T-helper 1 cell (primary cell): ENCODE measurements at places on chromosomes 5 and 9.

DNA sequence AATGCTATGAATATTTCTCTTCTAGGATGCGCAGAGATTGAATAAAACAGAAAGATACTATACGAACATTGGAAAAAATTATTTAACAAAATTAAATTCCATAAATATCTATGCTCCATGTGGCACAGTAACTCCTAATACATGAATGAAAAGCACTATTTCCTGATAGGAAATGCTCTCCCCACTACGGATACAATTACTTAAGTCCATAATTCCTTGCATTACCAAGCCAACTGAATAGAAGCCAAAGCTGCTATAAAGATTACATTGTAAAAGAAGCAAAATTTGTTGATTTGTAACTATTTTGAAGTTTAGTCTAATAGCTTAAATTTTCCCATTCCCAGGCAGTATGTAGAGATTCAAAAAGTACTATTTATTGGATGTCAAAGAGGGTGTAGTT, 61.8 kb upstream of the SNX2 start:
- no peak for DNase-seq

GRCh38 chr5:170681013-170681433, 102.5 kb upstream of the GABRP start:
- DNase-seq = no peak

- no peak for DNase-seq
Observed at GRCh38 chr9:111287127-111287526, 42.9 kb downstream of the OR2K2 start.

DNA sequence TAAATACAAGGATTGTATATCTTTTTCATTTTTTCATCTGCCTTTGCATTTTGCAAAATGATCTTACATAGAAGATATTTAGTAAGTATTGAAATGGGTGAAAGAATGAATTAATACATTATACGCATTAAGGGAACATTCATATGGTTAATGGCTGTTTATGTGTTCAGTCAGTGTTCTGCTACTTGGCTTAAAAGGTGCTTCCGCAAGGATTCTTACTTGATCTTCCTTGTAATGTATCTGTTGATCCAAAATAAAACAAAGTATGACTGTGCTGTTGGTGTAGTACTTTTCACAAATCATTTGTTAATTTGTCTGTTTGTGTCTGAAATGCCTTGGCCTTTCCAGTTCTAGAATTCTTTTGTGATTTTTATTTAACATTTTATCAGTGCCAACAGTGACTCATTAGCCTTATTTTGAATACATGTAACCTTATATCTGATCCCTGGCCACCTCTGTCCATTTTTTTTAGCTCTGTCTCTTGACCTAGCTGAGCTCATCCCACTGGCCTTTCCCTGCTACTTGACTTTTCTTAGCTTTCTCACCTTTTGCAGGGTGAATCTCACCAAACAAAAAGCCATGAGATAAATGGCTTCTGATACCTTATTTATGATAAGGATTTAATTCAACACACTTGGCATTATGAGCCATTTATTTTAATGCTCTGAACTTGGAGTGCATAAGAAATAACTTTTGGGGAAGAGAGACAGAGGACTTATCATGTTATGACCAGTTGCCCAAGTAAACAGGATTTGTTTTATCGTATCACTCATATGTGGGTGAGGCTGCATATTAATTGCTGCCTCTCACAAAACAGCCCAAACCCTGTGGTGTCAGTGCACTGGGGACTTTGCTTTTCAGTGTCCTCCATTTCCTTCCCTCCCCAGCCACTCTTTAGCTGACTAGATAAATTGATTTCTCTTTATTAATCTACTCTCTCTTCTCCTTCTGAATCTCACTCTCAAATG, 340.3 kb downstream of the KDM4C start:
- DNase-seq = no peak

DNA sequence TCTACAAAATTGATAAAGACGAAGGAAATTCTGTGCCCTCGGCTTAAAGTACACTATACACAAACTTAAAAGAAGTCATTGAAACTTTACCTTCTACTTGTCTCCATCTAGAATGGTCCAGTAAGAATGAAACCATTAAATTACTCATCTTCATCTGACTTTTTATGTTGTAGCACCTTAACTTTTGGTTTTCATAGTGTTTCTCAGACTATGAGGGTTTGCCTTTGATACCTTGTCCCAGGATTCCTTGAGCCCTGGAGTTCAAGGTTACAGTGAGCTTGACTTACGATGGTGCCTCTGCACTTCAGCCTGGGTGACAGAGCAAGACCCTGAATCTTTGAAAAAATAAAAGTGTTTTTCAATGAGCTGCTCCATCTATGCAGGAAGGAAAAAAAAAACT, 132.2 kb downstream of the CDC42SE2 start:
- peak; percentile 79 for DNase-seq

- DNase-seq = peak; percentile 74
Observed at GRCh38 chr9:129888293-129889121, 53.2 kb downstream of the USP20 start.

DNA sequence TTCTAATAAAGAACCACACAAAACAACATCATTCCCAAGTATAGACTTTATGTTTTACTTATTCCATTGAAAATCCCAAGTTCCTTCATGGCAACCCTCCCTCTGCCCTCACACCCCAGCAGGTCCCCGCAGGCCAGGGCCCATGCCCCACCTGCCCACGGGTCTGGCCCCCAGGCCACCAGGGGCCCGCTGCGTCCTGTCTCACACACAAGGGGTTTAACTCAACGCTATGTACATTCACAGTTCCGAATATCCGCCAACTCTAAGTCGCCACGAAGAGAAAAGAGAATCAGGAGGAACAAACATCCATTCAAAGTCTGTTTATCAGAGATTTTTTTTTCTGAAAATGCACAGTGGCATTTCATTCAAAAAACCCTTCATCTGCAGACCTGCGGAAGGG, 16.2 kb upstream of the SLC6A3 start:
- no peak for DNase-seq

DNA sequence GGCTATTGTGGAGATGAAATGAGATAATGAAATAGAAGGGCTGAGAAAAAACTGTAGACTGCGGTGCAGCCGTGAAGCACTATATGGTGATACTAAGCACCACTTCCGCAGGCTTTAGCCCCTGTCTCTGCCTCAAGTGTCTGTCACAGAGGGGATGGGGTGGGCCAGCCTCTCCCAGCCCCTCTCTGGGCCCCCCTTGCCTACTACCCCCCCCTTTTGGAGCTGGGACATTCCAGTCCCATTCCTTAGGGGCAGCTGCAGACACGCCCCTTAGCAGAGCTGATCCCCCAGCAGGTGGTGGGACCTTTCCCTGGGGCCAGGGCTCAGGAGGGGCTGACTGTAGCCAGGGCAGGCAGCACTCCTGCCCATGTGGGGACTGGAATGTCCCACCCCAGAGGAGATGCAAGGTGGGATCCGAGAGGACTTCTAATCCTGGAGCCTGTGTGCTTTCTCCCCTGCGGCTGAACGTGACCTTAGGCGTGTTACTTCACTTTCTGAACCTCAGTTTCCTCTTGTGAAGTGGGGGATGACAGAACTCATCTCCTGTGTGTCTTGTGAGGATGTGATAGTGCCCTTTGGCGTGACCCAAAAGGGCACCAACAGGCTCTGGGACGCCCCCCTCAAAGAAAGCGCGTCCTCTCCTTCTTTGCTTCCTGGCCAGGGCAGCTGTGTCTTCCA, 1.9 kb downstream of the N4BP3 start:
- no peak for DNase-seq

- DNase-seq = no peak
Observed at GRCh38 chr9:99660191-99660636, 161.5 kb upstream of the NR4A3 start.

DNA sequence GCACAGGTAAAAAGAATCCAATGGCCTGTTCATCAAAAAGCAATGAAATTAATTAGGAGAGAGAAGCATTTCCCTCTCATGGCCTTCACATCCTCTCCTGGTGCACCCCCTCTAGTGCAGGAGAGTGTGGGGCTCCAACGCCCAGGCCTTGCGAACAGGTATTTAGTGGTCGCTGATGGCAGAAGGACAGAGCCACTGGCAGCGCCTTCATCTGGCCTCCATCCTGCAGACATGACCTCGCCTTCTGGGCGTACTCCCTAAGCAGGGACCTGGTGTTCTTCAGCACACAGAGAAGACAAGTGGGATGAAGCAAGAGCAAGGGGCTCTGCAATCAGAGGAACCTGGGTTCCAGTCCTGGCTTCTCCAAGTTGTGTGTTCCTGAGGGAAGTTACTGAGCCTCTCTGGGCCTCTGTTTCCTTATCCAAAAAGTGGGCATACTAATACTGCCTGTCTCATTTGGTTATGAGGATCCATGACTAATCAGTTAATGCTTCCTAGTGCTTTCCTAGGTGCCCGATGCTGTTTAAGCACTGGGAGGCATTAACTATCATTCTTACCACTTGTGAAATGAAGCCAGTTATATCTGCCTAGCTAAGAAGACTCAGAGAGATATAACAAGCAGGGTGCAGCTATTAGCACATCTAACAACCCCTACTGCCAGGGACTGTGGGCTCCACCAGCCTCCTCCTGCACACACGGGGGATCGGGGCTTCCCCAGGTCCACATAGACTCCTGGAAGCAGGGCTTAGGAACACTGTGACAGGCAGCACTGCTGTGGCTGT, 77.3 kb downstream of the SEMA4D start:
- DNase-seq = no peak

DNA sequence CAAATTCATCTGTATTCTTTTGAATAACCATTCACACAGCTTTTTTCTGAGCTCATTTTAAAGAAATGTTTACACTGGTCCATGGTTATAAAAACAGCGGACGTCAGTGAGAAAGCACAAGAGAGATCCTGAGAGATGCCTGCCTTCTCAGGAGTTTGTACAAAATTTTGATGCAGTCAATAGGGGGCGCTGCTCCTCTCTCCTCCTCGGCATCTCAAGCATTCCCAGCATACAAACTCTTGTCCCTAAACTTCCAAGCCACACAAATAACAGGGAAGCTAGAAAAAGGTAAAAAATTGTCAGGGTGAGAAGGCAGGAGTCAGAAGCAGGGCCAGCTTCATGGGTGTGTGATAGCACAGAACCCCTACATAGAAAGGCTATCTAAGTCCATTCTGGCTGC, 11.2 kb upstream of the CCDC152 start:
- DNase-seq = no peak

DNA sequence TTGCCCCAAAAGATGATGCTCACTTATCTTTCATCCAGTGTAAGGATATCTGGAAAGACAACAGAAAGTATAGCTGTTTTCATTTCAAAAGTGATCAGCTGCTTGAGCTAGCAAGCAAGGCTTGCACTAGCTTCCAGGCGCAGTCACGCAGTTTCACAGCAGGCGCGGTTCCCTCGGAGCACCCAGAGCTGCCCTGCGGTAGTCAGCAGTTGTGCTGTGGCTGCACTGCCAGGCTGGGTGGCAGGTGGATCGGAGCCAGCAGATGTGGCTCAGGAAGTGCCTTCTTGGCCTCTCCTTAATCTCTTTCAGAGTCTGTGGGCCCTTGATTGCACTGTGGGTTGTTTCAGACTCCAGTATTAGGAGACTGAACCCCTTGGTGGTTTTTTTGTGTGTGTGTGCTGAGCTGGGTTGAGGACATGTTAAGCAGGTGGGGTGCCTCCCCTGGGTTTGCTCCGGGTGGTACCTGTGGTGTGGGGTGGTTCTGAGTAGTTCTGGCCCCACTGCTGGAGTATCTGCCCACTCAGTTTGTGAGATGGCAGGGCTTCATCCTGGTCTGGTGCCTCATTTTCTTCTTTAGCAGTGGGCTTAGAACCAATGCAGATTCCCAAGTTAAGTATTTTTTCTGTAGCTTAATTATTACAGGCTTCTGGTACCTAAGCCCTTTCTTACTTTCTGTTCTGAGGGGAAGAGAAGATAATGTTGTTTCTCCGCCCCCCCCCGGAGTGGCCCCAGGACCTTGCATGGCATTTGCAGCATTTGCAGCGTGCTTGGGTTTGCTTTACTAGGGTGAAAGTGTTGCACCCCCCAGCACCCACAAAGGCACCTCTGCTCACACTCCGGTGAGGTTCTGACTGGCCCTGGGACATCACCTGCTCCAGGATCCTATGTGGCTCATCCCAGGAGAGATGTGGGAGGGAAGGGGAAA, 16.4 kb downstream of the TENT4A start:
- no peak for DNase-seq

DNA sequence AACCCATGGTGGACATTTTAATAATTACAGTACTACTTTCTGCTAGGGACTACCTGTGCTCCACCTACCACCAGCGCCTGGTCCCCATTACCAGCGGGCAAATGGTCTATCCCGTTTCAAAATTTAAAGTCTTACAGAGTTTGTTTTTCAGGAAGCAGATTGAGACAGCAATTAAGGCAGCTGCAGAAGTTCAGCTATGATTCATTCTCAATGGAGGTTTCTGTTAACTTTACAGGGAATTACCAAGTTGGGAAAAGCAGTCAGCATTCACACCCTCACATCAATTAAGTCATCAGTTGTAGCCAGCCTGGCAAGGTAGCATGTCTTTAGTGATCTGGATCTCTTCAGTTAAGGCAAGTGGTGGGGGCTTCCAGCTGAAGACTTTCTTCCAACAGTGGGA, 410.6 kb upstream of the DAB2 start:
- no peak for DNase-seq

DNA sequence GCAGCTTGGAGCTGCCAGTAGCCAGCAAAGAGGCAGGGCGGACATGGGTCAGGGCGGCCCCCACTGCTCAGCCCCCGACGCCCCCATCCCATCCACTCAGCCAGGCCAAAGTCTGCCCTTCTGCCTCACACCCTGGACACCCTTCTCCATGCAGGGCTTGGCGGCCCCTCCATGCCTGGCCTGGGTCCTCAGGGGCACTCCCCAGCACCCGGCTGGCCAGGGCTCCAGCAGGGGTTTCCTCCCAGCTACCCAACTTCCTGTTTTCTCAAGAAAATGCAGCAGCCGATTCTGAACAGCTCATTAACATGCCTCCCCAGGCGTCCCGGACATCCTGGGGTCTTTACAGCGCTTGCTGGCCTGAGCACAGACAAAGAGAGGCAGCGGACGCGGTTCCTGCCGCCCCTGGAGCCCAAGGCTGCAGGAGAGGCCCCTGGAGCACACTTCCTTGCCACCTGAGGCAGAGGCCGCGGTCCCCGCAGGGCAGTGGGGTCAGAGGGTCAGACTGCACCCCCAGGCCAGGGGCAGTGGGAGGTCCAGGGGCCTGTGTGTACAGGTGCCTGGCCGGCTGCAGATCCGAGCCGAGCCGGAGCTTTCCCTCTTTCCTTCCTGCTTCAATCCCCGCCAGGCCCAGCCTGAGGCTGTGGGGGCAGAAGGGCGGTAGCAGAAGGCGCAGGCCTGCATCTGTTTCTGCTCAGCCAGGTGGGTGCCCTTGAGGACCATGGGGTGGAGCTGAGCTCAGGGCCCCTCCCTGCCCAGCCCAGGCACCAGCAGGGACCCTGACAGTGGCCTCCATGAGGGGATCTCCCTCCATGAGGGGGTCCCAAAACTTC, 18.7 kb upstream of the NRARP start:
- DNase-seq = no peak

- no peak for DNase-seq
Observed at GRCh38 chr5:180647941-180648500, 1.4 kb downstream of the FLT4 start.

- peak; percentile 11 for DNase-seq
Observed at GRCh38 chr5:126464016-126464415, 40.8 kb downstream of the GRAMD2B start.
